ENCODE measurements at places on chromosomes 5 and 9. TPM values are rescaled to one million over a fixed set of nuclear protein-coding genes. Genes with fewer than 3 reads are reported as not detected.

DNA sequence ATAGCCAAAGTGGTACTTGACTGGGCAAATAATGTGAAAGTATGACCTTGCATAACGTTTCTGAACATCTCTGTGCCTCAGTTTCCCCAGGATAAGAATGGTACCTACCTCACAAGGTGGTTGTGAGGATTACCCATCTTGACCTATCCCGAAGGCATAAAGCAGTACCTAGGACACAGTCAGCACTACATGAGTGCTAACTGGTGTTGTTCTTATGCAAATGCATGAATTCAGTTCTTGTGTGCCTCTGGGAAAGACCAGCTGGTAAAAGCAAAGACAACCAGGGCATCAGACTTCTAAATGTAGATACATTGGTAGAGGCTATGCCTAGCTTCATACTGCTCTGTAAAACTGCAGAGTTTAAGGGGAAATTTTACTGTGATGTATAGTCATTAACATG is 21.8 kb upstream of the TMEM252 start:
- no peak for DNase-seq

The KIF20A gene
- total RNA-seq = not detected

The FOXD4L5 gene
- total RNA-seq = 0.26 TPM

DNA sequence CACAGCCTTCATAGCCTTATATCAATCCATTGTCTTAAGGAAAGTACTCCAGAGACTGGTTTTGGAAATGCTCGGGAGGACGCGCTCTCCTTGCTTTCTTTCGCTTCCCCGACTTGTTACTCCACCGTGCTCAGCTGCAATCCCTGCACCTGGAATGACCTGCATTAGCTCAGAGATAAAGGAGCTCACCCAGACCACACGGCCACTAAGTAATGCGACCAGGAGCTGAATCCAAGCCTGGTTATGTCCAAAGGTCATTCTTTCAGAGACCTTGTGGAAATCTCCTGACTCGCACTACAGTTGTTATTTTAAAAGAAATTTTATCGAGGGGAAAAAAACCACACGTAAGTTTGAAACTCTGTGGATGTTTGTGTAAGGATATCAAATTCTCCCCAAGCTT is 135.3 kb upstream of the DPYSL3 start:
- DNase-seq = no peak

GRCh38 chr9:136011703-136012496 is 50.7 kb upstream of the UBAC1 start:
- DNase-seq = peak; percentile 51

- DNase-seq = no peak
Observed at GRCh38 chr5:66840511-66841013, 244.4 kb downstream of the MAST4 start.

Measured in body of pancreas (tissue), 4 donors.